ENCODE measurements at places on chromosomes 12 and 14. TPM values are rescaled to one million over a fixed set of nuclear protein-coding genes. Genes with fewer than 3 reads are reported as not detected.

The ADAMTS20 gene
- total RNA-seq, result not detected

The LRTM2 gene
- total RNA-seq, result not detected

DNA sequence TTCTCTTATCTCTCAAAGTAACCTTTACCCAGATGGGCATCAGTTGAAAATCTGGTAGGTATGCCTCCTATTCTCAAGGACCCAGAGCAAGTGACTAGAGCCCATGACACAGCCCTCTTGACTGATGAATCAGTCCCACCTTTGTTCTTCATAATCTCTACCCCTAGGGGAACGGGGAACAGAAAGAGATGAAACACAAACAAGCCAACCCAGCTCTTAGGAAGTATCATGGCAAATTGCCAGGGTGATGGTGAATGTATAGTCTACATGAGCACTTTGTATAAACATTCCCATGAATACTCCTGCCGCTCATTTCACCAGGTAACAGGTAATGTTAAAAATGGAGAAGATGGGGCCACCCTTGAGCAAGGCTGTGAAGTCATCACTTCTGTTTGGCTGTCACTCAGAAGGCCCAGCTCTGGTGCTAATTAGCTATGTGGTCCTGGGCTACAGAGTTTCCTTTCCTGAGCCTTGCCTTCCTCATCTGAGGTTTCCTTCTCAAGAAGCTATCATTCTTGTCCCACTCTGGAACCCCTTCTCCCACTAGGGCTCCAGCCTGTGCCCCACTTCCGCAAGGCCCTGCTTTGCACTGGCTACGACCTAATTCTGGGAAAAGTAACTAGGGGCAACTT lies 161.7 kb downstream of the ANO2 start:
- no peak for DNase-seq

- no peak for DNase-seq
These were observed 17.1 kb upstream of the PAWR start for GRCh38 chr12:79707830-79708229.

DNA sequence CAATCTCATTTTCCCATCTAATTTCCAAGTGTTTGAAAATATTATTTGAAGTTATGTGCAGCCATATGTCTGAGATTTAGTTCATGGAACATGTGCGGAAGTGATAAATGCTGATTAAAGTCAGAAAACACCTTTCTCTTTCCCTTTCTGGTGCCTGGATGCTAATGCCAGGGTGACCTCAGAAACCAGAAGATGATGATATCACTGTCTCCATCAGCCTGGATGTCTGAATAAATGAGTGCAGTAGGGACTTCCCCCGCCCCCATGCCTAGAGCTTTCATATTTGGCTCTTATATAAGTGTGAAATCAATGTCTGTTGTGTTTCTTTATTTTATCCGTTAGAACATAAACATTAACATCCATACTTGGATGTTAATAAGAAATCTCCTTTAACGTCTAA lies 261.9 kb upstream of the LRIG3 start:
- no peak for DNase-seq

The NUMB gene
- total RNA-seq, result 20.1 TPM

GRCh38 chr14:68308726-68309520 lies 483.9 kb downstream of the ZFP36L1 start:
- no peak for DNase-seq

DNA sequence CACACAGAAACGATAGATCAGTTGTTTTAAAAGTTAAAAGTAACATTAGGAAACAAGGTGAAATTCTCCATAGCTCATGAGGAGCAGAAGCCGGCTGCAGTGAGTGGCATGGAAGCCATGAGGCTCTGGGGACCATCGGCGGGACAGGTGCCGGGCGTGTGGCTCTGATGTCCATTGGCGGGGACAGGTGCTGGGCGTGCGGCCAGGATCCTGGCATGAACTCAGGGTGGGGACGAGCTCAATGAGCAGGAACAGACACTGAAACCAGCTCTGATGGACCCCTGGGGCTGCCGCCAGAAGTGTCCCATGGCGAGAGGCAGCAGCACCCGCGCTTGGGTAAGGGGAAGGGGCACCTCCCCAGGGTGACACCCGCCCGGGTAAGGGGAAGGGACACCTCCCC lies 75.1 kb downstream of the NOC4L start:
- no peak for DNase-seq

GRCh38 chr14:90940318-90940962 lies 120.0 kb downstream of the RPS6KA5 start:
- no peak for DNase-seq

The LYZ gene
- 4.5 TPM for total RNA-seq

GRCh38 chr14:88195676-88196075 lies 127.4 kb downstream of the KCNK10 start:
- DNase-seq, result no peak

The MIPOL1 gene
- 8.6 TPM for total RNA-seq

GRCh38 chr14:75579882-75580281 lies 1.5 kb downstream of the FLVCR2 start:
- DNase-seq, result no peak

DNA sequence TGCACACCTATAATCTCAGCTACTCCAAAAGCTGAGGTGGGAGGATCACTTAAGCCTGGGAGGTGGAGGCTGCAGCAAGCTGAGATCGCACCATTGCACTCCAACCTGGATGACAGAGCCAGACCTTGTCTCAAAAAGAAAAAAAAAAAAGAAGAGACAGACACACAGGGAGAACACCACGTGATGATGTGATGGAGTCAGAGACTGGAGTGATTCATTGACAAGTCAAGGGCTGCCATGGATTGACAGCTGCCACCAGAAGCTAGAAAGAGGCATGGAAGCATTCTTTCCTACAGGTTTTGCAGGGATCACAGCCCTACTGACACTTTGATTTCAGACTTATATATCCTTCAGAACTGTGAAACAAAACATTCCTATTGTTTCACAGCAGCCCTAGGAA lies 3.5 kb upstream of the HCFC2 start:
- no peak for DNase-seq

The TROAP gene
- total RNA-seq, result not detected

- DNase-seq, result no peak
These were observed 39.1 kb upstream of the DDHD1 start for GRCh38 chr14:53192052-53192760.

DNA sequence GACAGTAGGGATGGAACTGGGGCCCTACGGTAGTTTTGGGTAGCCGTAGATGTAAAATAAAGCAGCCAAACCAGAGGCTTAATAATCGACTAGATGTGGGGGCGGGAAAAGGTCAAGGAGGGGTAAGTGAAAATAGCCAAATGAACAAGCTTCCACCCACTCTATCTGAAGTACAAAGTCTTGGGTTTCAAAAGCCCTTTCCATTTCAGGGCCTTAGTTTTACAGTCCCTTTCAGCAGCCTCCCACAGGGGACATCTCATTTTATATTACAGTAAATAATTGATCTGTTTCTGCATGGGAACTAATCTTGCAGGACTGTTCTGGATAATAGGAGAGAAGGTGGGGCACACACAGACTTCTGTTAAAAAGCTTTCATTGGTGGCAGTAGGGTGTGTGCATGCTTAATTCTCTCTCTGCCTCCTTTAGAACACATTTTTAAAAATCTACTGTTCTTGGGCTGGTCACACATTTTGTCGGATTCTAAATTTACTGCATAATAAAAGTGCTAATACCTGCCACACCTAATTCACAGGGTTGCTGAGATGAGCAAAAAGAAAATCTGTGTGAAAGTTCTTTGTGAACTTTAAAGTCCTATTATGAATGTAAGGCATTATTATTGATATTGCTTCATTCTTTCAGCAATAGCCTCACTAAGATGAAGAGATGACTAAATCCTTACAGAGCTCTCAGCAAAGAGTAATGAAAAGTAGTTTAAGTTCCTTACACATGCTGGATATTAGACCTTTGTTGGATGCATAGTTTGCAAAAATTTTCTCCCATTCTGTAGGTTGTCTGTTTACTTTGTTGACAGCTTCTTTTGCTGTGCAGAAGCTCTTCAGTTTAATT lies 104.6 kb downstream of the ITPR2 start:
- DNase-seq, result no peak

DNA sequence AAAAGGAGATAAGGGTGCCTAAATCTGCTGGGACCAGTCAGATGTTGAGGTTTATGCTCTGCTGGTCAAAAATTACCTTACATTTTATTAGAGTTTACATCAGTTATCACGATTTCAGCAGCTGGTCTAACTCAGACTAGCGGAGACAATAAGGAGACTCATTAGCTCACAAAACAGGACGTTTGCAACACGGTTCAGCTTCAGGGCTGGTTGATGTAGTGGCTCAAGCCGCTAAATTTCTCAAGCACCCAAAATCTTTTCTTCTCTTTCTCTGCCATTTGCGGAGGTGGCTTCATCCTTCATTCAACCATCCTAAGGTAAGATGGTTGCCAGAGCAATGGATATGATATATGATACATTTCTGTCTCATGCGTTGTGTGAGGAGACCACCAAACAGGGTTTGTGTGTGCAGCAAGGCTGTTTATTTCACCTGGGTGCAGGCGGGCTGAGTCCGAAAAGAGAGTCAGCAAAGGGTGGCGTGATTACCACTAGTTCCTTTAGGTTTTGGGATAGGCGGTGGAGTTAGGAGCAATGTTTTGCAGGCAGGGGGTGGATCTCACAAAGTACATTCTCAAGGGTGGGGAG lies 30.3 kb upstream of the CLIP1 start:
- DNase-seq, result no peak

The PCBP2 gene
- 354 TPM for total RNA-seq

The SLC6A13 gene
- not detected for total RNA-seq

DNA sequence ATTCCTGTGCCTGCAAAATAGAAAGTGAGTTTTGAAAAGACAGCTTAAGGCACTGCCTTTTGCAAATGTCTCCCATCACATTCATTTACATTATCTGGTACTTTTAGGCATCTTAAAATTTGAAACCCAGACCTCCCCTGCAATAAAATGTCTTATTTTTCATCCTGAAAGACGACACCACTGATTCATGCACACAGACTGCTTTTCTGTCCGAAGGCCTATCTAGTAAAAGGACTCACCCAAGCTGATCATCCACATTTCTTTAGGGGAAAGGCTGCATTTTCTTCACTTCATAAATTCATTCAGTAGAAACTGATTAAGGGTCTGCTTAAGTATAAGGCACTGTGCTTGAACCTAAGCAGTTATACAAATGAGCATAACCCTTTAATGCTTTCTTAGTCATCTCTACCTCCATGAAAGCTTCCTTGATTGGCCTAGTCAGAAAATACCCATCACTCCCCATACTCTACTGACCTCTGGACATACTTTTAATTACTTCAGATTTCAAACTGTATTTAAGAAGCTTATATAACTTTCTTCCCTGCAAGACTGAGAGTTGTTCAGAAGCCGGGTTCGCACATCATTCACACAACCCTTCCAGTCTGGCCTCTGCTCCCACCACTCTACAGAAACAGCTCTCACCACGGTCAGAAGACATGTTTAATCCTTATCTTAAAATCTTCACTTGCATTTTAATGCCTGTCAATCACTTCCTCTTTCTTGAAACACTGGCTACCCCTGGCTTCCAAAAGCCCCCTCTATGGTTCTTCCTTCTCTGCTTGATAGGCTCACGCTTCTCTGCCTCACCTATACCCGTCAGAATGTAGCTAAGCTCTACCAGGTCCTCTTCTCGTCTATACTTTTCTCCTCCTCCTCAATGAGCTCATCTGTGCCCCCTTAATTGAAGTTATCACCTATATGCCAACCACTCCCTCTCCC lies 288.6 kb downstream of the MED13L start:
- no peak for DNase-seq

GRCh38 chr12:29581631-29582030 lies 84.1 kb upstream of the OVCH1 start:
- DNase-seq, result no peak

DNA sequence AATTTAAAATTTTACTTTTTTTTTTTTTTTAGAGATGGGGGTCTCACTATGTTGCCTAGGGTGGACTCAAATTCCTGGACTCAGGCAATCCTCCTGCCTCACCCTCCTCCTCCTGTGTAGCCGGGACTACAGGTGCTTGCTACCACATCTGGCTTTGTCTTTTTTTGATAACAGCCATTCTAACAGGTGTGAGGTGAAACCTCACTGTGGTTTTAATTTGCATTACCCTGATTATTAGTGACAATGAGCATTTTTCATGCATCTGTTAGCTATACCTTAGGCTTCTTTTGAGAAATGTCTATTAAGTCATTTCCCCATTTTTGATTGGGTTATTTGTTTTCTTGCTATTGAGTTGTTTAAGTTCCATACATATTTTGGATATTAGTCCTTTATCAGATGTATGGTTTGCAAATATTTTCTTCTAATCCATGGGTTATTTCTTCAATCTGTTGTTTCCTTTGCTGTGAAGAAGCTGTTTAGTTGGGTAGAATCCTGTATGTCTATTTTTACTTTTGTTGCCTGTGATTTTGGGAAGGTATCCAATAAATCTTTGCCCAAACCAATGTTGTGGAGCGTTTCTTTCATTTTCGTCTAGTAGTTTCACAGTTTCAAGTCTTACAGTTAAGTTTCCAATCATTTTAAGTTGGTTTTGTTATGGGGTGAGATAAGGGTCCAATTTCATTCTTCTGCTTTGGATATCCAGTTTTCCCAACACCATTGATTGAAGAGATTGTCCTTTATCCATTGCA lies 86.1 kb downstream of the MYF5 start:
- DNase-seq, result no peak

The HOXC12 gene
- not detected for total RNA-seq

The FGF23 gene
- not detected for total RNA-seq

The OR6C2 gene
- not detected for total RNA-seq

The ARHGAP9 gene
- 21.6 TPM for total RNA-seq

DNA sequence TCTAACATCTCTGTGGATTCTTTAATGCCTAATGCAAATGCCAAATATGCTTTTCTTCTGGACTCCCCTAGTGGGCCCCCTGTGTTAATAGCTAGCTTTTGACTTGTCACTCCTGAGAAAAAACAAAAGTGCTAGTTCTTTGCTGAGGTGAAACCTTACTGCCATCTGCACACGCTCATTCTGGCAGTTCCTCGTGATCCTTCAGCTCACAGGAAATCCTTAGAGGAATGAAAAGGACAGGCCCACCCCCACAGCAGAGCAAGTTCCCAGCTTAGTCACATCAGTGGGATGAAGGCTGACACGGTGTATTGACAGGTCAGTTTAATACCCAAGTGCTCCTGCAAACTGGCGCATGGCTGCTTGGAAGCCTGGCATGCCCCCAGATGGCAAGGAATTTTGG lies 165.1 kb upstream of the ATP2B1 start:
- no peak for DNase-seq

GRCh38 chr12:65121049-65121955 lies at the start of gene WIF1:
TSS of gene WIF1 (minus strand) at chr12:65121305. CDS start at chr12:65121191, 114 bp downstream.
- no peak for DNase-seq

GRCh38 chr14:53409969-53410368 lies 256.8 kb upstream of the DDHD1 start:
- no peak for DNase-seq

DNA sequence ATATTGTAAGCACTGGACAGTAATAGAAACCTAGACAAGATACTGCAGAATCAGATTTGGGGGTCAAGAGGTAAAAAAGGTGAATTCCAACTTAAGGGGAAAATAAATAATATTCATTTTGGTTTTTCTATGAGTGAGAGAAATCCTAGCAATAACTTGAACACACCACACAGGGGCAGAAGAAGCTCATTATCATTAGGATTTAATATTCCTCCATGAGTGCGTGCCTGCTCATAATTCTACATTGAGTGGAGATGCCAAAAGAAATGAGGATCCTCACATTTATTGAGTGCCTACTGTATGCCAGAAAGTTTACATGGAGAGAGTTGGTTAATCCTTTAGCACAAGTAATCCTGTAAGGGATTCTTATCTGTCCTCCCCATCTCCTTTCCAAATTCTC lies 40.5 kb upstream of the C14orf132 start:
- no peak for DNase-seq

Measured in ascending aorta (tissue), 2 donors.